ENCODE measurements at places on chromosomes 2 and 18.

- peak; percentile 32 for DNase-seq
Measured at GRCh38 chr2:107018366-107018765, 132.4 kb upstream of the ST6GAL2 start.

GRCh38 chr2:43324259-43325106, 98.1 kb upstream of the ZFP36L2 start:
- DNase-seq = peak; percentile 75

DNA sequence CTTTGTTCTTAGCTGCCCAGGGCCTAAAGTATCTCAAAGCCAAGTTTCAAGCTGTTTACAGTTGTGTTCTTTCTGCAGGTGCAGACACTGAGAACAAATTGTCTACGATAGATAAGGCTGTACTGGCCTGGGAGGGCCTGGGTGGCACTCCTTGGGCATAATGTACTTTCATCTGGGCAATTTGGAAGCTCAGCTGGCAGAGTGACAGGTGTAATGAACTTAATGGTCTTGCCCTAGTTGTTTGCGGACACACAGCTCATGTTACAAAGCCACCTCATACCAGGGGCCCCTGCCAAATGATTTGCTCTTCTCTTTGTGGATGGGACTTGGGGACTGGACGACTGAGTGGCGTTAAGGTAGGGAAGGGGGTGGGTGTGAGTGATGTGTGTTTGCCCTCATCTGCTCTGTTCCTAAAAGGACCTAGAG, 4.3 kb downstream of the LDLRAD4 start:
- peak; percentile 51 for DNase-seq

DNA sequence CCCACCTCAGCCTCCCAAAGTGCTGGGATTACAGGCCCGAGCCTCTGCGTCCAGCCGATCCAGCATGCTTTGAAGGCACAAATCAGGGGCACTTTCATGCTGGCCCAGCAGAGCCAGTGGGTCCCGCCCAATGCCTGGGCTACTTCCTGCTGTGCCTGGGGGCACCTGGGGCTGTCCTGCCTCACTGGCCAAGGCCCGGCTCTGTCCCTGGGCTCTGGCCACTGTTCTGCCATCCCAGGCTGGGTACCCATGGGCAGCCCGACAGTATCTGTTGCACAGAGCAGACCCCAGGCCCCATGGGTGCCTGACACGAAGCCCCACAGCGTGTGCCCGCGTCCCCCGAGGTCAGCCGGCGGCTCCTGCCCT, 6.8 kb upstream of the GAL3ST2 start:
- DNase-seq = no peak

GRCh38 chr2:45860136-45861121, 209.0 kb downstream of the PRKCE start:
- DNase-seq = peak; percentile 54

- no peak for DNase-seq
Measured at GRCh38 chr2:100691846-100692245, 128.1 kb upstream of the NPAS2 start.

DNA sequence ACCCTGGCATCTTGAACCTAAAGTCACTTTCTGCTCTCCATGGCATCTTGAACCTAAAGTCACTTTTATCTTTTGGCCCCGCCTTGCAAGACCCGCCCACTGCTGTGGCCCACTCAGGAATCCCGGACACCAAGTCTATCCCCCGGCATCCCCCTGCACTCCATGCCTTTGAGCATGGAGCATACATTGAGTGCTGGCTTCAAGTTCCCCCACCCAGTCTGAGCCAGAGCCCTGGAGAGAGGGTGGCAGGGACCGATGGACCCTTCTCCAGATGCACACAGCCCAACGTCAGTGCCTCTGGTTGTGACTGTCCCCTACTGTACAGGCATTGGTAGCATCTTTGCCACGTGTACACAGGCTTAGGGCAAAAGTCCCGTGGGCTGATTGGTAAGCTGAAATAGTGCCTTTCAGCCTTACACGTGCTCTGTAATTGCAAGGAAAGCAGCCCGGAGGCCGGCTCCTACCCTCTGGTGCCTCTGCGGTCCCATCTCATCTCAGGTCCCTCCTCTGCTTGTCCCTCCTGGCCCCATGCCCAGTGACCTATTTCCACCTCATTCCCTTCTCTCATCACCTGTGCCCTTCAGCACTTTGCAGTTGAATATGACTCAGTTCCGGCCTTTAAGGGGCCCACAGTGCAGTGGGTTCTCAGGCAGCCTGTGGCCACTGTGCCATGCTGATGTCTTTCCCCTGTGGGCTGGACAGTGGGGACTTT, 154.0 kb downstream of the INHBB start:
- DNase-seq = peak; percentile 49

DNA sequence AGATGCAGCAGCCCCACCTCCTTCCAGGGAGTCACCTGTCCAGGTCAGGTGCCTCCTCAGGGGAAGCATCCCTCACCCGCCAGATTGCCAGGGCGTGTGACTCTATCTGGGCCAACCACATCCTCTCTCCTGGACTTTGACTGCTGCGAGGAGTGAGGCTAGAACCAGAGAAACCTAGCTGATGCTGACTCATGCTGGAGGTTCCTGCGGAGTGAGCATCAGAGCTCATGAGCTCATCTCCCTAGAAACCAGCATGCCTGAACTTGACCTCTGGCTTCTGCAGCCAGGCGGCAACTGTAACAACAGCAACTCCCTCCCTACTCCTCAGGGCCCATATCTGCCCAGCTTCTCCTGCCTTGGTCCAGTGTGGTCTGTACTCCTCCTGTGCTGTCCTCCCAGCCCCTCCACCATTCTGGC, 28.3 kb upstream of the NT5DC4 start:
- peak; percentile 35 for DNase-seq

DNA sequence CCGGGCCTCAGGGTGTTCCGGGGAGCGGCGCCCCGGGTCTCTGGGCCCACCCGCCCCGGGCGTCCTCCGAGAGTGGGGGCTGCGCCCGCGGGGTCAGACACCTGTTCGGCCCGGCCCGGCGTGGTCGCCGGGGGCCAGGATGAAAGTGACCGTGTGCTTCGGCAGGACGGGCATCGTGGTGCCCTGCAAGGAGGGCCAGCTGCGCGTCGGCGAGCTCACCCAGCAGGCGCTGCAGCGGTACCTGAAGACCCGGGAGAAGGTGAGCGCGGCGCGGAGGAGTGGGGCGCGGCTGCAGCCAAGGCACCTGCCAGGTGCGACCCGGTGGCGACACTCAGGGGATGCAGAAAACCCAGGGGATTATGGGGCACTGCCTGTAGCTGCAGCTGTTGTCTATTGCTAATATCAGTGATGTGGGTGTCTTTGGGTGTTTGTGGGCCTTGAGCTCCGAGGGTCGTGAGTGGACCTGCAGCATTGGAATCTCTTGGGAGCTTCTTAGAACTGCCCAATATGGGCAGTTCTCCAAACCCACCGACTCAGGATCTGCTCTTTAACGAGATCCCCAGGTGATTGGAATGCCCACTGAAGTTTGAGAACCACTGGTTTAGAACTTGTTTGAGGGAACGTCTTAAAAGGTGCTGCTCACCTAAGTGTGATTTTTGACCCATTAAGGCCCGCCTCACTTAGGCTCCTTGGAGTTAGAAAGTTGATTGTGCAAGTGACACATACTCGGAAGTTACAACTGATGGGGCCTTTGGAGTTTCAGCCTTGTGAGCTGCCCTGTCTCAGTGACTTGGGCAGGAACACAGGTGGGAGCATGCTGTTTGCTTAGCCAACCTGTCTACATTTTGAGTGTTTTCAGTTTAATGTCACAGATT, 823 bp downstream of the PARD3B start:
- DNase-seq = no peak

DNA sequence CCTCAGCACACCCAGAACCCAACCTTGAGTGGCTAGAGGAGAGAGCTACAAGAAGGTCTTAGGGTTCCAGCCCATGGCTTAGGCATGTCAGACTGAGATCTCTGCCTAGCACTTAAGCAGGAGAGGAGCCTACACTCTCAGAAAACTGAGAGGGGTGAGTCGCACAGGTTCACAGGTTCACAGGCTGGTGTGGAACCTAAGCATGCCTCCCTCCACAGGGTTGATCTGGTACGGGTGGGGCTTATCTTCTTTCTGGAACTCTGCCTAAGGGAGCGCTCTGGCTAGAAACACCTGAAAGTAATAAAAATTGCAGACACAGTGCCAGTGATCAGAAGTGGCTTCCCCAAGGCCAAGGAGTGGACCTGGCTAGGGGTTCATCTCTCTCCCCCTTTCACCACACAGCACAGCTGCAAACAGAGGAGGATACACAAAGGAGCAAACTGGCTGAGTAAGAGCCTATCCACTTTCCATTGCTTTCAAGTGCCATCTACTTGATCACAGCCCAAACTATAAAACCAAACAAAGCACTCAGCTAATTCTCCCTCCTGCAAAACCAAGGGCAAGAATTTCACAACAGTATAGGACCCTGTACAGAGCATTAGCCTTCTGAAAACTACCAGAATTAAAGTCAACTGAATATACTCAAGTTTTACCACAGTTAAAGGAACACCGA, 481.9 kb upstream of the SETBP1 start:
- no peak for DNase-seq

DNA sequence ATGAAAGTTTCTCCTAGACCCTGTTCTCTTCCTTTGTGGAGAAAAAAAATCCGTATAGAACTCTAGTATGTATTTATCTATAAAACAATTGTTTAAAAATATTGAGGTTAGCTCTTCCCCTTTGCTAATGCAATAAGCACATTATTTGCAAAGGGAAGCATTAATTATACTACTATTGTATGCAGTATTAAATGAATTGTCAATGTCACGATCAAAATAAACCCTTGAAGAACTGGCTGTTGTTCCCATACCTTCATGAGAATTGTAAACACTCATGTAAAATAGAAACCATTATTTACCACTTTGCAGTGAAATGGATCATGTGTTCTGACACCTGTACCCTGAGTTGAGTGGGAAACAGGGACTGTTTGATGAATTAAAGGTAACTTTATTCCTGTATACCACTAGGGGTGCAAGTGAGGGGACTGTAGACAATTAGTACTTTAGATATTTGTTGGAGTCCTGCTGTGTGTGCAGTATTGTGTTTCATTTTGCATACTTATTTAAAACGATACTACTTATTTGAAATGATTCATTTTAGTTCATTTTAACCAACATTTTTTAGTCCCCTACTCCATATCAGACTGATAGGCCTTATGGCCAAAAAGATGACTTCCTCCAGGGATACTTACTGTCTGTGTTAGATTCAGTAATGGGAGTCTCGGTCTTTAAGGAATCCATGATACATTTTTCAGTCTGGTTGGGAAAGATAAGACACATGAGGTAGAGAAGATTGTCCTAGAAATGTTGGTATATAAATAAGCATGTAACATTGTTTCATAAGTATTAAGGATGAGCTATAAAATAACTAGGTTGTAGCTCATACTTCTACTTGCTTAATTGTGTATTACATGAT, 7.9 kb downstream of the PKP4 start:
- DNase-seq = no peak

GRCh38 chr2:143150287-143150686, 21.1 kb downstream of the ARHGAP15 start:
- no peak for DNase-seq

DNA sequence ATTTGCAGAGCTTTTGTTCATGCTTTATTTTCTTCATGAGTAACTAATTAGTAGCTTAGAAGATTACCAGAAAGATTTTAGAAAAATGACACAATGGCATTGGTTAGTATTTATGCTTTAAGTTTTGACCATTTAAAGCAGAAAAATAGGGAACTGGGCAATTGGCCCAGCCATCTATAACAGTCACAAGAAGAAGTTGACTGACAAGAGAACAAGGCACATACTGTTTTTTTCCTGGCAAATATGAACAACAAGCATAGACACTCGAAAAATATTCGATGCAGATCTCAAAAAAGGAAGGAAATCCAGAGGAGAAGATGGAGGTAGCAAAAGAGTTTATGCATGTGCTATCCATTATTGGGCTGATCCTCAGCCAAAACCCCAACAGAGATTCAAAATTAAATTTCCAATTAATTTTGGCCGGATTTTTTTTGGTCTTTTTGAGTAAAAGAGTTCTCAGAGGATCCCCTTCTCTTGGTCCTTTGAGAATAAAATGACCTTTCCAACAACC, 200.8 kb upstream of the SLC35G4 start:
- no peak for DNase-seq

DNA sequence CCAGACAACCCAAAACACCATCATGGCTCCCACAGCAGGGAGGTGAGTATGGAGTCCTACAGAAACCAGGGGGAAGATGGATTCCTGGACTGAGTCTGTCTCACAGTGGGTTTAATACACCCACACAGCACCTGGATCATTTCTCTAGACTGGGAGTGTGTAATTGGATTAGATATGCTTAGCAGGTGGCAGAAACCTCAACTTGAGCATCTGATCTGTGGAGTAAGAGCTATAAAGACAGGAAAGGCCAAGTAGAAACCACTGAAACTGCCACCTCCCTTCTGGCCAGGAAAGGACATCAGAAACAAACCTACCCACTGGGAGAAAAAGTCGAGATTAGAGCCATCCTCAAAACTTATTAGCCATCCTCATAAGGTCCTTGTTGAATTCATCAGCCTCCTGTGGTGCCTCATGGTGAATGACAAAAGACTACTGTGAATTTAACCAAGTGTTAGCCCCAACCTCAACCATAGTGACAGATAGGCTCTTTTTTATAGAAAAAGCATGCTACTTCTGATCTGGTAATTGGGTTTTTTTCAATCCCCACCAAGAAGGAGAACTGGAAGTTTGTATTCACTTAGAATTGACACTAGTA, 28.1 kb upstream of the CHST9 start:
- no peak for DNase-seq

GRCh38 chr2:233706720-233707119, 6.0 kb upstream of the UGT1A5 start:
- no peak for DNase-seq

DNA sequence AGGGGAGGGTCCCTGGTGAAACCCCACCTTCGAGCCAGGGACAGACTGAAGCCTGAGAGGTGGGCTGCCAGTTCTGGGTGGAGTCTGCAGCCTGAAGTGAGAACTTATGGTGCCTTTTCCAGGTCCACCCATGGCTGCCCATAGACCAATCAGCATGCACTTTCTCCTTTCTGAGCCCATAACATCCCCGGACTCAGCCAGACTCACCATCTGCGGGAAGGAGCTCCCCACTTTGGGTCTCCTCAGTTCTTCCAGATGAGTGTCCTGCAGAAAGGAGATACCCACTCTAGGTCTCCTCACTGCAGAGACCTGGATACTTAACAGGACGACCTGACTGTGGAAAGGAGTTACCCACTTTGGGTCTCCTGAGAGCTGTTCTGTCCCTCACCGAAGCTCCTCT, 1673.4 kb upstream of the TMEFF2 start:
- DNase-seq = no peak

GRCh38 chr18:74724186-74724585, 126.5 kb downstream of the ZNF407 start:
- no peak for DNase-seq

DNA sequence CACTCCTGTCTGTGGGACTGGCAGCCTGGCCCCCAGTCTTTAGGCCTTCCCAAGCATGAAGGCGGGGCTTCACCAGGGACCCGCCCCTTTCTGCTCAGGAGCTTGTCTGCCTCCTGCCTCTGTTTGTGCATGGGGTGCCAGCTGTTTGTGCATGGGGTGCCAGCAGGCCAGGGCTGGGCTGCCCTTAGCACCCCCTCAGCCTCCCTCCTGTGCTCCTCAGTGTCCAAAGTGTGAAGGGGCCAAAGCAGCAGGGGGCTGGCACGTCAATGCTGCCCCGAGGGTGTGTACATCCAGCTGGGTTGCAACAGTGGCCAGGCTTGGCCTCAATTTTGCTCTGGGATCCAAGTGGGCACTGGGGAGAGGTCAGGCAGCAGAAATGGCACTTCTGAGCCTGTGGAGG, 298.0 kb upstream of the GALNT5 start:
- DNase-seq = no peak
